ENCODE measurements at places on chromosomes 3 and 15. TPM values are rescaled to one million over a fixed set of nuclear protein-coding genes. Genes with fewer than 3 reads are reported as not detected.
A peak's percentile ranks its signal among the peaks of the same experiment; 100 is the strongest.

- H3K27me3 ChIP-seq, result no peaks in the 10 kb centered on the region
- H3K4me1 ChIP-seq, result no peaks in the 10 kb centered on the region
- H3K36me3 ChIP-seq, result no peaks in the 10 kb centered on the region
- H3K4me3 ChIP-seq, result no peak overlapping the region
- no peak for DNase-seq
These were observed 39.0 kb upstream of the CPNE4 start for GRCh38 chr3:132073771-132074170.

DNA sequence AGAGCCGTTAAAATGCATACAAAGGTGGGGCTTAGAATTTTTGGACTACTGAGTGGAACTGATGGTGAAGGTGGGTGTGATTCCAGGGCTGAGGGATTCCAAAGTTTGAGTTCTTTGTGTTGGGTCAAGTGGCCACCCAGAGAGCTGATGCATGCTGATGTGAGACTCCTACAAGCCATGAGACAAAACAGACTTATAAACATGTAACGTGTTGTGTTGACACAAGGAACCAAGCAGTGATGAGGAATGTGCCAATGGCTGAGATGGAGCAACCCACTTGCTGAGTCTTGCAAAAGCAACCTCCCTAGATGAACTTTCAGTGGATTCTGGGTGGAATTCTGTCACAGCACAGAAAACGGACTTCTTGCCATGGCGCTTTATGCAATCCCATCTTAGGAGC, 289.0 kb downstream of the TLE3 start:
- no peaks in the 10 kb centered on the region for H3K4me1 ChIP-seq
- no peaks in the 10 kb centered on the region for H3K36me3 ChIP-seq
- no peak overlapping the region for H3K27ac ChIP-seq
- H3K27me3 ChIP-seq, result no peaks in the 10 kb centered on the region

GRCh38 chr3:111781561-111782446, 77.3 kb upstream of the PHLDB2 start:
- no peaks in the 10 kb centered on the region for H3K36me3 ChIP-seq
- no peak overlapping the region for H3K4me3 ChIP-seq
- peaks cover 9% of the 10 kb centered on the region for H3K4me1 ChIP-seq
- no peaks in the 10 kb centered on the region for H3K27me3 ChIP-seq

GRCh38 chr3:29410660-29411405, 130.0 kb downstream of the RBMS3 start:
- no peak for DNase-seq
- no peak overlapping the region for H3K27ac ChIP-seq
- peaks cover 61% of the 10 kb centered on the region for H3K4me1 ChIP-seq
- H3K27me3 ChIP-seq, result no peaks in the 10 kb centered on the region
- no peaks in the 10 kb centered on the region for H3K36me3 ChIP-seq

DNA sequence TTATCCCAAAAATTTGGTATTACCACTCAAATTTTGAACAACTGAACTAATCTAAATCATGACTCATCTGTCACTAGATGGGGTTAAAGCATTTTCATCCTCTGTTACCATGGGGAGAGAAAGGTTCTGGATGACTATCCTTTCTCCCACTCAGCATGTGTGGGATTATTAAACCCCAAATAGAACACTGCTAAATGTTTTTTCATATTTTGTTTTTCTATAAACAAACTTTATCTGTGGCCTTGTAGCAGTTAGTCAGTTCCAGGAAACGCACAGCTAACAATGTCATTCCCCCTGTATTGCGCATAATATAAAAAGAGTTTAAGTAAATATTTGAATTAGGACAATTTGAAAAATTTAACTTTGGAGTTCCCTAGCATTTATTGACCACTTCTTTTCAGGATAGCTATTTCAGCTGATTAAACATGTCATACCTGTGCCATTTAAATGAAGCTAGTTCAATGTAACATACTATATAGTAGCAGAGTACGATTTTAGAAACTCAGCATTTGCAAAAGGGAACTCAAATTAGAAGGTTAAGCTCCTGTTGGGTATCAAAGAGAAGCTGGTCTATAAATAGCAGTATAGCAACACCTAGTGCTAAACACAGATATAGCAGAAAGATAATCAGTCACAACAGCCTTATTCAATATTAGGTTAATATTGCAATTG, 9.2 kb upstream of the TMEM212 start:
- H3K27me3 ChIP-seq, result no peaks in the 10 kb centered on the region
- DNase-seq, result no peak
- peaks cover 48% of the 10 kb centered on the region for H3K4me1 ChIP-seq
- peak overlapping the region; percentile 21 for H3K27ac ChIP-seq
- H3K36me3 ChIP-seq, result no peaks in the 10 kb centered on the region
- no peak overlapping the region for H3K4me3 ChIP-seq

DNA sequence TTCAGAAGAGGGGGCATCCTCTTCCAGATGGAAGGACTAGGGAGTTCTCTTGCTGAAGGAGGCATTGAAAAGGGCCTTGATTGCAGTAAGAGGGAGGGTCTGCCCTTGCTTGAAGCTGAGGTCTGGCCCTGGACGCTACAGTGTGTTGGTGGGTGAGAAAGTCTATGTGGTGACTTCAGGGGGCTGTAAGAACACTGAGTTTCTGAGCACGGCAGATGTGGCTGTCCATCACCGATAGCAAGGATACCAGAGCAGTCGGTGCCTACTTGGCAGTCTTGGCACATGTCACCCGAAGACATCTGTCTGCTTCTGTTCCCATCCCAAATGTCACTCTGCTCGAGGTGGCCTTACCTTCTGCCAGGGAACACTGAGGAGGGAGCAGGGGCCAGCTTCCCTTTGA, 631.1 kb upstream of the CFAP20DC start:
- H3K4me3 ChIP-seq, result no peak overlapping the region
- H3K4me1 ChIP-seq, result no peaks in the 10 kb centered on the region
- H3K27me3 ChIP-seq, result no peaks in the 10 kb centered on the region
- DNase-seq, result peak; percentile 77
- H3K27ac ChIP-seq, result no peak overlapping the region

GRCh38 chr3:98855806-98856400, 45.6 kb downstream of the DCBLD2 start:
- peaks cover 10% of the 10 kb centered on the region for H3K4me1 ChIP-seq
- H3K27me3 ChIP-seq, result no peaks in the 10 kb centered on the region
- no peak overlapping the region for H3K27ac ChIP-seq
- no peak overlapping the region for H3K4me3 ChIP-seq

DNA sequence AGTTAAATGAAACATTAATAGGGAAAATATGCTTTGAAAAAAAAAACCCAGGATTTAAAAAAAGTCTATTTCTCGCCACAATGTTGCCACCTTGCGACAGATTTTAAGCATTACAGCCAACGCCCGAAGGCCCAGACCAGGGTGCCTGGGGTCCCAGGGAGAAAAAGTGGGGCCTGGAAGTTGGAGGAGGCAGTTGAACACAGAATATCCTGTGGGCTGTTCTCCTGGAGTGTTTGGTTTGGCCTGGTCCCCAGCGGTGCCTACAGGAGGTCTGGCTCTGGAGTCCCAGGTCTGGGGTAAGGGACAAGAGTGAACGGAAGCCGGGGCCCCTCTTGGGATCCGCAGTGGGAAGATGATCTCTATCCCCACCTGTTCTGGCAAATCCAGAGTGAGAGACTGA, 3.4 kb downstream of the RNU6-1 start:
- H3K36me3 ChIP-seq, result no peaks in the 10 kb centered on the region
- peak overlapping the region; percentile 54 for H3K4me3 ChIP-seq
- peaks cover 56% of the 10 kb centered on the region for H3K4me1 ChIP-seq
- H3K27ac ChIP-seq, result no peak overlapping the region
- H3K27me3 ChIP-seq, result peaks cover 15% of the 10 kb centered on the region
- no peak for DNase-seq

DNA sequence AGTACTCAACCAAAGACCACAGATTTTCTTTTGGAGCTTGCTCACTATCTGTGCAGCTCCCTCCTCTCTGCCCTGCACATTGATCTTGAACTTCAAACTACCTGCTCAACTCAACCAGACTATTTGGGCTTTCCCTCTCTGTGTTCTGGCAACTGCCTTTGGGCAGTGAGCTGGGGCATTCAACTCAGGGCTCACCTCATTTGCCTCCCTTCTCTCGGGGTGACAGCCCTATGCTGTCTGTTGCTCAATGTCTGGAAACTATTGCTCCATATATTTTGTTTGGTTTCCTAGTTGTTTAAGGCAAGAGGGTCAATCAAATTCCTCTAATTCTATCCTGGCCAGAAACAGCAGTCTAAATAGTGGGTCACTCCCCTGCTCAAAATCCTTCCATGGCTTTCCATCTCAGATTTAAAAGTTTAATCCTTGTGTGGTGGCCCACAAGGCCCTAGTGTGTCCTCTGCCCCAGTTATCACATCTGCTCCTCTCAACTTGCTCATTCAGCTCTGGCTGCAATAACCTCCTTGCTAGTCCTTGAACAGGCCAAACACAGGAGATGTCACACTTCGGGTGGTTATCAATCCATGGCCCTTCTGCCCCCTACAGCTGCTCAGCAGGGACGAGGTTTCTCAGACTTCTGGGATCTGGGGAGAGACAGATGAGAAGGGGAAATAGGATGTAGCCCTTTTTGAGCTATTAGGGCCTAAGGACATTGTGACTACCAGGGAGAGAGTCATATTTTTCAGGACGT, 67.8 kb downstream of the SNRK start:
- no peak overlapping the region for H3K27ac ChIP-seq
- no peaks in the 10 kb centered on the region for H3K27me3 ChIP-seq
- H3K4me3 ChIP-seq, result no peak overlapping the region
- peak; percentile 31 for DNase-seq
- H3K36me3 ChIP-seq, result peaks cover 28% of the 10 kb centered on the region

DNA sequence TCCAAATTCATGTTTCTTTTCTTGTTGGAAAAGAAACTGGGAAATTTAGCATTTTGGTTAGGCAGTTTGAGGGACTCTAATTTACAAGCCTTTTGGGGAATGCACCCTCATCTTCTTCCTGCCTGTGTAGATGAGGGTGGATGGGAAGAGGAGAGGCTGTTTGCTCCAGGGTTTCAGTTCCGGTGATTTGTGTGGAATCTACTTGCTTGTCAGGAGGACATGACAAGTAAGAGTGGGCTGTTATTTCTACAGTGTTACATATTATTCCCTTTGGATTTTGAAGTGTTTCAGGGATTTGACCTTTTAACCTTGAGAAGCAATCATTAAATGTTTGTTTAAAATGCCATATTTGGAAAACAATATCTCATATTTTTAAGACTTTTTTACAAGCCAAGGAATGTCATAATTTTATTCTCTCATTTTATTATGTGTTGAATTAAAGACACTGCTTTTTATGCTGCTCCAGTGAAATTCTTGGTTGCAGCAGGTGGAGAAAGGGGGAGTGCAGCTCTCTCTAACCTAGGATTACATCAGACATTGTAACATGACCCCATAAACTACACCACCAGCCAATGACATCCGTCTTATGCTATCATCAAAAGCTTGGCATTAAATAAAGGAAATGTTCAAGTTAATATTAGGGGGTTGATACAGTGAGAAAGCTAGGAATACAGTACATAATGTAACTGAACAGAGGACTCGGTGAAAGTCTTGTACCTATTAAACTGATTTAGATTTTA, 30.2 kb downstream of the PLAAT1 start:
- H3K4me3 ChIP-seq, result no peak overlapping the region
- no peaks in the 10 kb centered on the region for H3K27me3 ChIP-seq
- no peaks in the 10 kb centered on the region for H3K36me3 ChIP-seq
- no peaks in the 10 kb centered on the region for H3K4me1 ChIP-seq
- DNase-seq, result no peak

Gene ONECUT1
- total RNA-seq, result not detected

Gene LHFPL4
- total RNA-seq, result not detected

Gene GRM2
- 0.11 TPM for total RNA-seq

Gene CELSR3
- 0.84 TPM for total RNA-seq
